ENCODE measurements at places on chromosomes 2 and 18.

GRCh38 chr2:102251042-102251848, 60.1 kb upstream of the IL1RL1 start:
- DNase-seq, result peak; percentile 42

DNA sequence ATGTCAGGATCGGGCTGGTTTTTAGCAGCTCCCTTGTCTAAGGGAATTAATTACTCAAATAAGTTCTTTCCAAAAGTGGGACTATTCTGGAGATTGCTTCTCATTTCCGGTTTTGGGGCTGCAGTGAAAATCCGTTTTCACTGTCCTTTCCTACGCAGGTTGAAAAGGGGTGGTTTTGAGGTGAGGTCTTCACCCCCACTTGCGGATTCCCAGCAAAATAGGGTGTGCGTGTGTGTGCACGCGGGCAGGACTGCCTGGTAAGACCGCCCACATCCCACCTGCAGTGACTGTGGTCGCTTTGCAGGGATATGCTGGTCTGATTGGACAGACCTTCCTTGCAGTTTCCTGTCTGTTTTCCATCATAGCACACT, 472 bp upstream of the PLEKHM3 start:
- peak; percentile 4 for DNase-seq

- DNase-seq, result no peak
Observed at GRCh38 chr2:10584843-10585475, 104.8 kb downstream of the NOL10 start.

DNA sequence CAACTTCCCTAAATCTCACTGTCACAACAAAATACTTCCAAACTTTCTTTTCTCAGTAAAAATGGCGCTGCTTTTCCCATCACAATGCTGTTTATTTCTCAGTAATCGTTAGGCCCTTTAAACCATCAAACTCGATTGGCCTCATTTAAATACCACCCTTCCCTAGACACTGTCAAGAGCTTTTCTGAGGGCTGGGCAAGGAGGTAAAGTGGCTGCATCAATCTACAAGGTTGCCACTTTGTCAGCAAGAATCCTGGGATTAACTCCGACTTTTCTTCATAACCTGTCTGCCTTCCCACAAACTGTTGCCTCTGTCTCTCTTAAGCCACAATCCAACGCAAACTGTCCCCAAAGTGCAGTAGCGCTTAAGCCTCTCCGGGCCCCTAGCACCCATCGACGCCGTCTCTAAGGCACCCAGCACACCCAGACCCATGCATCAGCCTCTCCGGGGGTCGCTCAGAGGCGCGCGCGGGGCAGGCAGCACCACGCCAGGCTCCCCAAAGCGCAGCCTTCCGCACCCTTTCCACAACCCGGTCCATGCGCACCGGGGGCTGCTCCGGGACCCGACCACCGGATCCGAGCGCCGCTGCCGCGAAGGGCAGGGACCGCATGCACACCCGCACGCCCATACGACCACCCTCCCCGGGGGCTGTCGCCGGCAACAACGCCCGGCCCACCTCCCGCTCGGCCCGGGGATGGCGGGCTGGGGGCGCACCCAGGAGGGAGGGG, 683 bp downstream of the MBOAT2 start:
- DNase-seq, result peak; percentile 4

DNA sequence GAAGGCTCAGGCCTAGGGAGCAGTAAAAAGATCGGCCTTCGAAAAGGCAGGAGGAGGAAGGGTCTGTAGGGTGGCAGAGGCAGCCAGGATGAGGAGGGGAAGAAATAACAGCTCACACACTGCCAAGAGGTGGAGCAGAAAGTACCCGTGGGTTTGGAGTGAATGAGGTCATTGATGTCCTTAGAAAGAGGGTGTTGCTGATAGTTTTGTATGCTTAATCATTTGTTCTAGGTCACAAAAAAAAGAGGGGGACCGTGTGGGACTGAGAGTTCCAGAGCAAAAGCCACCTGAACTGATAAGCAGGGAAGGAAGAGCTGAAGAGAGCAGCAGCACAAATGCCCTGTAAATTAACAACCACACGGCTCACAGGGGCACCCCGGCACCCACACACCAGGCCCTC, 140.4 kb downstream of the FAM161A start:
- no peak for DNase-seq

DNA sequence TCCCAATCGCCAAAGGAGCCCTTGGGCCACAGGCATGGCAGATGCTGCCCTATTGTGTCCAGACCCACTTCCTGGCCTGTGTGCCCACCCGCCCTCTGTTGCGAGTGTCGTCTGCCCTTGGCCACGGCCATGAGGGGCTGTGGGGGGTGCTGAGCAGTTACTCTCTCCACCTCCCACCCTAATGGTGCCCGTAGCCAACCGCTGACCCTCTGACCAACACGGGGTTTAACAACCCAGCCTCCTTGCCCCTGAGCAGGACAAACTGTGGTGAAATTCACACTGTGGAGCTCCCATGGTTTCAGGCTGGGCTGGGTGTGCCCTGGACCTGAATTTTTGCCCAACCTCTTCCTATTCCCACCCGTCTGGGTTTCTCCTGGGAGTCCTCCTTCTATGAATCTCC, 145.7 kb upstream of the HDAC4 start:
- no peak for DNase-seq

GRCh38 chr2:182946958-182947369, 80.5 kb upstream of the FRZB start:
- no peak for DNase-seq

- DNase-seq, result no peak
Observed at GRCh38 chr2:240765007-240765406, 55.0 kb downstream of the KIF1A start.

DNA sequence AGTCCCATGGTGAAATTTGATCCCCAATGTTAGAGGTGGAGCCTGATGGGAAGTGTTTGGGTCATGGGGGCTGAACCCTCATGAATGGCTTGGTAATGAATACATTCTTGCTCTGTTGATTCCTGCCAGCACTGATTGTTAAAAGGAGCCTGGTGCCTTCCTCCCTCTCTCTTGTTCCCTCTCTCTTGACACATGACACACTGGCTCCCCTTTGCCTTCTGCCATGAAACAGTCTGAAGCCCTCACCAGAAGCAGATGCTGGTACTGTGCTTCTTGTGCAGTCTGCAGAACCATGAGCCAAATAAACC, 30.6 kb upstream of the EPC2 start:
- DNase-seq, result no peak

- no peak for DNase-seq
Observed at GRCh38 chr18:26804519-26804918, 61.0 kb downstream of the AQP4 start.

DNA sequence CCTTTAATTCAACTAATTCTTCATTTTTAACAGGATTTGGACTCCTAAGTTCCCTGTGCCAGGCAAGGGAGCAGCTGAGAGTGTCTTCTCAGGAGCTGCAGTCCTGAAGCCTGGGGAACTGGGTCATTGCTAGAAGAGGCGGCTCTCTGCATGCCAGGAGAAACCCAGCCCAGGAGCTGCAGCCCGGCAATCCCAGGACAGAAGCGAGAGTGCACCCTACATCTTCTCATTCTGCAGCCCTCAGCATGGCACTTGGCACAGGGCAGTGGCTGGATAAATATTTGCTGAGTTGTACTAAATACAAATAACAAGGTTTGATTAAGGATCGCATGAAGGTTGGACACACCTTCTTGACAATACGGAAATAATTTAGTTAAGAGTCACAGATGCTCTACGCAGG, 244.9 kb upstream of the PXDN start:
- no peak for DNase-seq

GRCh38 chr2:66171530-66171929, 263.4 kb upstream of the MEIS1 start:
- no peak for DNase-seq

DNA sequence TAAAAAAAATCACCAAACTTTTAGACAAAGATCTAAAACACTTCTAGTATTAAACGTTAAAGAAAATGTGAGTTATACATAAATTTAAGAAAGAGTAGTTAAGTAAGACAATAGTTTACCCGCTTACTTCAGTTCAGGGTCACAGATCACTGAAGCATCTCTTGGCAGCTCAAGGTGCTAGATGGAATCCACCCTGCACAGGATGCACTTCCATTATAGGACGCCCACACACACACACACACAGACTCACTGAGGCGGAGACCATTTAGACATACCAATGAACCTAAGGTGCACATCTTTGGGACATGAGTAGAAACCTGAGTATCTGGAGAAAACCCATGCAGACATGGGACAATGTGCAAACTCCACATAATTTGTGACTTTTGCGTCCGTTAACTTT, 630.6 kb upstream of the ZNF804A start:
- DNase-seq, result no peak

DNA sequence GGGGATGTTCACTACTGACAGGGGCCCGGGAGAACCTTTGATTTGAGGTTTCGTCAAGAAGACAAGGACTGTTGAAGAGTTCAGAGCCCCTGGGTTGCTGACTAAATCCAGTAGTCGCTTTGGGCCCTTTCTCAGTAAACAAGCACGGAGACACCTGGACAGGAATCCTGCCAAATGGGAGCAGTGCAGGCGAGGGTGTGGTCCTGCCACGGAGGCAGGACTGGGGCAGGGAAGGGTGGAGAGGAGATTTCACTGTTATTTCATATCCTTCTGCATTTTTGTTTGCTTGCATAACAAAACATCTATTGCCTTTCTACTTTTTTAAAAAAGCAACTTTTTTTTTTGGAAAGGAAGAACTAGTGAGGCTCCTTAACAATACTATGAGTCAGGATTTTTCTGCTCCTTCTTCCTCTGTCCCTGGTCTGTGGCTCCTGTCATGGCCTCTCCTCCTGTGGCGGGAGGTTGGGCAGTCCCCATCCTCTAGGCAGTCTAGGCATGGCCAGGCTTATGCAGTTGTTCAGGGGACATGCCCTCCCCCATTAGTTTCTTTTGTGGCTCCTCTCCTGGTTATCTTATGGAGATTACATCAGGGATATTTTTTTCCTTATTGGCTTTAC, 57.7 kb downstream of the ARHGEF4 start:
- no peak for DNase-seq

GRCh38 chr2:1268034-1268433, 145.2 kb upstream of the TPO start:
- no peak for DNase-seq

DNA sequence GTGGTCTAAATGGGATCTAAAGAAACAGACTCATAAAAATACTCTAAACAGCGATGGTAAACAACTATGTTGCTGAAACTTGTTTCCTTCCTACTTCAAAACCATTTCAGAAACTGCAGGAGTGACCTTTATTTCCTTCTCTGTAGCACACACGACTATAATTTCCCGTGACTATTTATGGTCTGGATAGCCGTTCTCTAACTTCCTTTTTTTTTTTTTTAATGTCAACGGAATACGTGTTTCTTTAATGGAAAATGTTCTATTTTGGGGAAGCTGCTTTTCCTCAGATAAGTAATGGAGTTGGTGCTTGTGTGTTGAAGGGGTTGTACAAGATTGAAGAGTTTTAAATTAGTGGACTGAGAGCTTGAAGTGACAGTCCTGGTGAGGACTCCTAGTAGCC, 224.1 kb downstream of the PHLPP1 start:
- no peak for DNase-seq

DNA sequence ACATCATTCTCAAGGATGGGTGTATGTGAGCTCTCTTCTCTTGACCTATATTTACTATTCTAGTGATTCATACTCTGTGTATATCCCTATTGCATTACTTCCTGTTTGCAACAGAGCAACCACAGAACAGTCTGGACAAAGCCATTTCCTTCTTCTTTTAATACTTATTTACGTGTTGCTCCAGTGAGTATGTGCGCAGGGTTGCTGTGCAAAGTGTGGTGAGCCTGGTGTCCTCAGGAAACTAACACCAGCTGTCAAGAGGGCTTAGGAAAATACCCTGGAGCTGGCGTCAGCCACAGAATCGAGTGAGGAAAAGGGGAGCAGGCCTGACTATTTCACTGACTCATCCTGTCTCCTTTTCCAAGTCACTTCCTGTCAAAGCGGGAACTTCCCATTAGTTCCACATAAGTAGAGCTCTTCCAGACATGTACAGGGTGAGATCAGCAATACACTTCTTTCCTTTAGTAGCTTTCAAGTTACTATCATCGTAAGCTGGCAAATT, 214.1 kb upstream of the COPS8 start:
- no peak for DNase-seq

Measured in naive thymus-derived CD8-positive, alpha-beta T cell (primary cell).